ENCODE measurements at places on chromosomes 16 and 17.

GRCh38 chr17:2905269-2905668 lies 109.0 kb downstream of the RAP1GAP2 start:
- DNase-seq: no peak

DNA sequence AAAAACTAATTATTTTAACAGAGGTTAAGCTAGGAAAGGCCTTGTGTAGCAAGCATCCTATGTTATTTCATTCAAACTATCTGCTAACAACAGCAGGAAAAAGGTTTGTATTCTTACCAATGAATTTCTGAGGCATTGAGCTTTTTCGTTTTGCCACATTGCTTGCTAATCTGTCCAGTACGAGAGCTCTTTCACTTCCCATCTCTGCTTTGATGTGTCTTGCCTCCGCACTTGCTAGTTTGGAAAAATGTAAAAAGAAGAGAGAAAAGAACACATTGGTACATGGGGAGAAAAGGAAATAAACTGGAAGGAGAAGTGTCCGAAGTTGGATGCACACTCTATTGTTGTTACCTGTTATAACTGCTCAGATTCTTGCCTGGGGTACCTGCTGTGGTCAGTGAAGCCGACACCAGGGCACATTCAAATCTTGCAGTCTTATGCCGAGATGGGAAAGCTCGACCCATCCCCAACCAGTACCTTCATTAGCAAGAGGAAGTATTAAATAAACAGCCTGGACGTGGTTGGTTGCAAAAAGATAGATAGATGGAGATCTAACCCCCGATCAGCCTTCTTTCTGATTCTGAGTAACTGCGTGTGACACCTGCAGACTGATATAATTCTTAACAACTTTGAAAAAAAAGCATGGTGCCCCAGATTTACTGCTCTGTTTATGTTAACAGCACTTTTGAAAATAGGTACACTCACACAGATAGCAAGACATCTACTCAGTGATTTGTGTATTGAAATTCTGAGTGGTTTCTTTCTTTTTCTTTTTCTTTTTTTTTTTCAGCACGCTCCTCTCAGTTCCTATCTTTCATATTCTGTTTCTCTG lies 40.0 kb downstream of the GRB7 start:
- DNase-seq: no peak

DNA sequence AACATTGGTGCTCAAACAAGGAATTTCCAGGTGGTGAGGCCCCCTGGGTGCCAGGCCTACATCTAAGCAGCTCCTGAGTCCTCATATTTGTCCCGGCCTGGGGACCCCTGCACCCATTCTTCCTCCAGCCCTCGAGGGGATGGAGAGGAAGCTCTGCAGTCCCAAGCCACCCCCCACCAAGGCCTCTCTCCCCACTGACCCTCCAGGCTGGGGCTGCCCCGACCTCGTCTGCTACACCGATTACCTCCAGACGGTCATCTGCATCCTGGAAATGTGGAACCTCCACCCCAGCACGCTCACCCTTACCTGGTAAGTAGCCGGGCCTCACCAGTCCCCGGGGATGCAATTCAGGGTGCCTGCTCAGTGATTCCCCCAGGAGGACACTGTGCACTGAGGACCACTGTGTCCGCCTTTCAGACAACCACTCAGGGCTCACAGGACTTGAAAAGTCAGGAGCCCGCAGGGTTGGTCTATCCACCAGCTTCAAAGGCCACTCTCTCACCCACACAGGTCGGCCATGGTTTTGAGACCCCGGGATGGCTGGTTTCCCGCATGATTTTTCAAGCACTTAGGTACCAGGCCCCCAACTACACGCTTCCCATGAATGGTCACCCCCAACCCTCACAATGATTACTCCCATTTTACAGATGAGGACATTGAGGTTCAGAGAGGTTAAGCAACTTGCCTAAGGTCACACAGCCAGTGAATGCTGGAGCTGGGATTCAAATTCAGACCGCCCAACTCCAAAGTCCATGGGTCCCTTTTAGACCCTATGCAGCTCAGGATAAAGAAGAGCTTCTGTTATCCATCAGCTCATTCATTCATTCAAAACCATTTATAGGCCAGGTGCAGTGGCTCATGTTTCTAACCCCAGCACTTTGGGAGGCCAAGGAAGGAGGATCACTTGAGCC lies 32.4 kb downstream of the IL21R start:
- DNase-seq: peak; percentile 4

DNA sequence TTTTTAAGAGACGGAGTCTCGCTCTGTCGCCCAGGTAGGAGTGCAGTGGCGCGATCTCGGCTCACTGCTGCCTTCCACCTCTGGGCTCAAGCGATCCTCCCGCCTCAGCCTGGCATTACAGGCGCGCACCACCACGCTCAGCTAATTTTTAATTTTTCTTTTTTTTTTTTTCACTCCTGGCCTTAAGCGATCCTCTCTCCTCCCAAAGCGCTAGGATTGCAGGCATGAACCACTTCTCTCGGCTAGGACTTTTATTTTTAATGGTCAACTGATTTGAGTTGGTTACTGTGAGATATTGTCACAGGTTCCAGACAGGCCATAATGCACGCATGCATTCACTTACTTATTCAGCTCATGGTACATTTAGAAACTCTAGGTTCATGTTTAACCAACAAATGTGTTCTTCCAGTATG lies 888 bp downstream of the PIGW start:
- DNase-seq: no peak

DNA sequence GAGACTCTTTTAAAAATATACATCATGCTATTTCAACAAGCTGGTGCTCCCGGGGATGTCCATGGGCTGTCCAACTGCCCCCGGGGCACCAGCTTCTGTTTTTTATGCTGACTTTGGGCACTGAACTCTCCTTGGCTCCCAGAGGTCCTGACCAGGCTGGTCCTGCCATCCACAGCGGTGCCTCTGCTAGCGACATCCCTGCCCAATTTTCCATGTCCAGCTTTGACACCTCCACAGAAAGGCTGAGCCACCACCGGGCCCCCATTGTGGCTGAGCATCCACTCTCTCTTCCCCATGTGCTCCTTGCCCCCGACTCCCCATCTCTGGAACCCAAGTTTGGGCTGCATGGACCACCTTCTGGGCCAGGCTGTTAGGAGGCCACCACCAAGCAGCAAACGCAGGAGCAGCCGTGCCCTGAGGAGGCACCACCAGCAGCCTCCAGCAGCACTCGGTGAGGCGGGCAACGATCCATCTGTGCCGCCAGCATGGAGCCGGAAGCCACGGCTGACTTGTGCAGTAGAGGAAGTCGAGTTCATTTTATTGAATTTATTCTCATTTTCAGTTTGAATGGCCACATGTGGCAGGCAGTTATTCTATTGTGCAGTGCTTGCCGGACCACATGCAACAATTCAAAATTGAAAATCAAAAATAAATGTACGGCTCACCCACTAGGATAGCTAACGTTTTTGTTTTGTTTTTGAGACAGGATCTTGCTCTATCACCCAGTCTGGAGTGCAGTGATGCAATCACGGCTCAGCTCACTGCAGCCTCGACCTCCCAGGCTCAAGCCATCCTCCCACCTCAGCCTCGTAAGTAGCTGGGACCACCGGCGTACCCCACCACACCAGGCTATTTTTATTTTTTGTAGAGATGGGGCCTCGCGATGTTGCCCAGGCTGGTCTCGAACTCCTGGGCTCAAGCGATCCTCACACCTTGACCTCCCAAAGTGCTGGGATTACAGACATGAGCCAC lies 2.8 kb upstream of the MEAK7 start:
- peak; percentile 56 for DNase-seq

DNA sequence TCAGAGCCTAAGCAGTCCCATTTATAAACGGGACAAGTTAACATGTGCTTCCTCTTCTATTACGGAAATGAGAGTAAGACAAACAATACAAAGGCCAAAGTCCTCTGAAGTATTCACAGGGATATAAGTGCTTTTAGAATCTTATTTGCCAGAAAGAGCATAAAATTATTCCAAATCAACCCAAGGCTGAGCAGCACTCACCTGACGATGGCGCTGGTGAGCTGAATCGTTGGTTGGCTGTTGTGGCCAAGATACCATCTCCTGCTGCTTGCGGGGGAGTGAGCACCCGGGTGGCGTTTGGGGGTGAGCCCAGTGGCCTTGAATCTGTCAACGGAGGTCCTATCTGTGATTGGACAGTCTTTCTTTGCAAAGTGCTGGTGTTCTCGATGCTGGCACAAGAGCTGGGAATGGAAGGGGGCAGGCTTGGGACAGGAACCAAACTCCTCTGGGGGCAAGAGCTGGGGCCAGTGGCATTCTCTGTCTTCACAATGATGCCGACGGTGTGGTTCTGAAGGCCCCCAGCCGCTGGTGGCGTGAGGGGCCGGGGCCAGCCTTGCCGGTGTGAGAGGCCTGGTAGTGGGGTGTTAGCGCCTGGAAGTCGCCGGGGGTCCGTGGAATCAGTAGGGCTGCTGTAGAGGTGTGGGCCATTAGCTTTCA lies 9.5 kb upstream of the DHRS13 start:
- DNase-seq: peak; percentile 47

- no peak for DNase-seq
Measured at GRCh38 chr16:85987750-85988078, 88.8 kb downstream of the IRF8 start.

GRCh38 chr17:19703828-19704613 lies 12.4 kb downstream of the SLC47A2 start:
- DNase-seq: no peak

DNA sequence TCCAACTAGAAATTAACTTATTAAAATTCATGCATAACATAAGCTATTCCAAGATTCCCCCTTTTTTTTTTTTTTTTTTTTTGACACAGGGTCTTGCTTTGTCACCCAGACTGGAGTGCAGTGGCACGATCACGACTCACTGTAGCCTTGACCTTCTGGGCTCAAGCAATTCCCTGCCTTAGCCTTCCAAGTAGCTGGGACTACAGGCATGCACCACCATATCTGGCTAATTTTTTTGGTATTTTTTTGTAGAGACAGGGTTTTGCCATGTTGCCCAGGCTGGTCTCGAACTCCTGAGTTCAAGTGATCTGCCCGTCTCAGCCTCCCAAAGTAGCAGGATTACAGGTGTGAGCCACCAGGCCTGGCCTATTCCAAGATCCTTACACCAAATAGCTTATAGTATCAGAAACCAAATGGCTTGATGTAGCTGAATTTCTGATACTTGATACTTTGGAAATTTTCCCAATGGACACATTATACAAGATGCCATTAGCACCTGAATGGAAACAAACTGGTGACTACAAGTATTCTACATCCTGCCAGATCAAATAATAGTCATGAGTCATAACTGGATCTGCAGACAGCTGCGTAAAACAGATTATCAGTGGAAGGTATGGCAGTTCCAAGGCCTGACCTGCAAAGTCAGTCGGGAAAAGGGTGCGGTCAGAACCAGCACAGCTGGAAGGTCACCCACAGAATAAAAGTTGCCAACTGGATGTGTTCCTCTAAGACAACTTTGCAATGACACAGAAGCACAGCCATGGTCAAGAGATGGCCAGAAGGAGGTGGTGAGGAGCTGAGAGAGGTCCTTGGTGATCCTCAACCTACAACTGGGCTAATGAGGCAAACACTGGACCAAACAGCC lies 14.5 kb downstream of the TUBG1 start:
- no peak for DNase-seq

- no peak for DNase-seq
Measured at GRCh38 chr17:45991341-45991740, 7.7 kb upstream of the STH start.

GRCh38 chr16:49659356-49659755 lies 196.6 kb downstream of the ZNF423 start:
- no peak for DNase-seq

GRCh38 chr16:78057803-78058564 lies 35.6 kb downstream of the CLEC3A start:
- DNase-seq: no peak

- DNase-seq: peak; percentile 49
Measured at GRCh38 chr17:61409301-61410112, 9.9 kb downstream of the TBX2 start.

GRCh38 chr17:65222214-65222738 lies 85.1 kb downstream of the RGS9 start:
- DNase-seq: no peak

DNA sequence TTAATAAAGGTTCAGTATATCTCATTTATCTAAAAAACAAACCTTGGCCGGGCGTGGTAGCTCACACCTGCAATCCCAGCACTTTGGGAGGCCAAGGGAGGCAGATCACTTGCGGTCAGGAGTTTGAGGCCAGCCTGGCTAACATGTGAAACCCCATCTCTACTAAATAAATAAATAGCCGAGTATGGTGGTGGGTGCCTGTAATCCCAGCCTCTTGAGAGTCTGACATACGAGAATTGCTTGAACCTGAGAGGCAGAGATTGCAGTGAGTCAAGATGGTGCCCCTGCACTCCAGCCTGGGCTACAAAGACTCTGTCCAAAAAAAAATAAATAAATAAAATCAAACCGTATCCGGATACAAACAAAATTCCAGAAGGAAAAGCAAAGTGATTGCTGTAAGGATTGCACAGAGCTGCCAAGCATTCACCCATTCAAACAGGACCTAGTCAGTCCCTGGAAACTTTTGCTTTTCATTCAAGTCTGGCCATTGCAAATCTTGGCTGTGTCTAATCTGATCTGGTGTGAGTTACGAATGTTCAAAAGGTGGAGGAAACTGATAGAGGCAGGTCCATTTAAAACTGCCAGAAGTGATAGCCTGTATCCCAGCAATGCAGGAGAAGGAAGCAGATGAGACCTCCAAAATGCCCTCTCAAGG lies 102.5 kb upstream of the CLEC3A start:
- DNase-seq: no peak

- DNase-seq: no peak
Measured at GRCh38 chr16:10510279-10510678, 70.1 kb downstream of the EMP2 start.

- no peak for DNase-seq
Measured at GRCh38 chr16:2191446-2191706, 5.0 kb downstream of the CASKIN1 start.

- DNase-seq: no peak
Measured at GRCh38 chr16:6377956-6378355, 954.7 kb upstream of the RBFOX1 start.

GRCh38 chr17:2962236-2962635 lies 101.2 kb downstream of the OR1D5 start:
- DNase-seq: no peak

GRCh38 chr16:86041807-86042206 lies 142.8 kb downstream of the IRF8 start:
- DNase-seq: no peak

DNA sequence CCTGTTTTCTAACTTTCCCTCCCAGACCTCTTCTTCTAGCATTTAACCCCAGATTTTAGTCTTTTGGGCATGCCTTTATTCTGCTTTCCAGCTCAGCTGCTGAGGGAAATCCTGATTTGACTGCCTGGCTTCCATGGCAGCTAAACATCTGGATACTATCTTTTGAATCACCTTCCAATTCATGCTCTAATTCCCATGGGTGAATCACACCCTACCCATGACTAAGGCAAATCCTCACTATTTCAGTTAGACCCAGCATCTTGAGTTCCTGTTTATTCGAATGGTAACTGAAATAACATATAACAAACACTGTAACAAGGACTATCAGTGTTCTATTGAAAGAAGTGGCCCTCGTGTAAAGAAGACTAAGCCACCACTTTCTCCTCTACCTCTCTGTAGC lies 29.8 kb downstream of the CA10 start:
- no peak for DNase-seq

DNA sequence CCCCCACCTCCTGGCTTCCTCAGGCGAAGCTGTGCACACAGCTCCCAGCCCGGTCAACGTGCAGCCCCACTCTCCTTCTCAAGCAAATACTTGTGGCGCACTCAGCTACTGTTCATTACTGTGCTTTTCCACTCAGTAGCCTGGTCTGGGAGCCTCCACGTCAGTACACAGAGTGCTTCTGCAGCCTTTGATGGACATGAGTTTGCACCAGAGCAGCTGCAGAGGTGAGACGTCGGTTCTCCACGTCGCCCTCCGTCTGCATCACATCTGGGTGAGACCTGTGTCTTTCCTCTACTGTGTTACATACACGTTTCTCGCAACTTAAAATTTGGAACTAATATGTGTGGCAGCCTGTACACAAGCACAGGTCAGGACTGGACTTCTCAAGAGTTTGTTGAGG lies 334.3 kb downstream of the C16orf95 start:
- DNase-seq: no peak

Data from activated CD4-positive, alpha-beta T cell treated with anti-CD3 and anti-CD28 coated beads for 48 hours (primary cell).